Suppressor macrophage (primary cell): ENCODE measurements at places on chromosomes 4 and X.

- no peak for DNase-seq
These were observed 204.8 kb downstream of the TRAM1L1 start for GRCh38 chr4:116880625-116881024.

GRCh38 chr4:182938205-182938645 lies 21.0 kb upstream of the DCTD start:
- peak; percentile 87 for DNase-seq

DNA sequence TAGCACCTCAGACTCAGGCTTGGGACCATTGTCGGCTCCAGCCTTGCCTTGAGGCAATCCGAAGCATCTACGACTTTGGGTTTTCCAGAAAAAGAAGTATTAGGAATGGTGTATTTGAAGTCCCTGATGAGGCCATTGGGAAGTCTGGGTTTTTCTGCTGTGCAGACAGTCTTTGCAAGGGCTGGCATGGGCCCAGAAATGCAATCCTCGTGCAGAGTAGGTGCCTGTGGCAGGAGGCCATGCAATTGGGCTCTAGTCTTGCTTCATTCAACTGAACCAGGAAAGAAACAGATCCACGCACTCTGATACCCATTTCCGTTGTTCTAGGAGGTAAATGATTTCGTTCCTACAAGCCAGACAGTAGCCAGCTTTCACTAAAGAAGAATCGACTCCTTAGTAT lies 12.4 kb downstream of the ZFP92 start:
- peak; percentile 62 for DNase-seq

GRCh38 chr4:6781561-6781960 lies 966 bp upstream of the KIAA0232 start:
- no peak for DNase-seq

DNA sequence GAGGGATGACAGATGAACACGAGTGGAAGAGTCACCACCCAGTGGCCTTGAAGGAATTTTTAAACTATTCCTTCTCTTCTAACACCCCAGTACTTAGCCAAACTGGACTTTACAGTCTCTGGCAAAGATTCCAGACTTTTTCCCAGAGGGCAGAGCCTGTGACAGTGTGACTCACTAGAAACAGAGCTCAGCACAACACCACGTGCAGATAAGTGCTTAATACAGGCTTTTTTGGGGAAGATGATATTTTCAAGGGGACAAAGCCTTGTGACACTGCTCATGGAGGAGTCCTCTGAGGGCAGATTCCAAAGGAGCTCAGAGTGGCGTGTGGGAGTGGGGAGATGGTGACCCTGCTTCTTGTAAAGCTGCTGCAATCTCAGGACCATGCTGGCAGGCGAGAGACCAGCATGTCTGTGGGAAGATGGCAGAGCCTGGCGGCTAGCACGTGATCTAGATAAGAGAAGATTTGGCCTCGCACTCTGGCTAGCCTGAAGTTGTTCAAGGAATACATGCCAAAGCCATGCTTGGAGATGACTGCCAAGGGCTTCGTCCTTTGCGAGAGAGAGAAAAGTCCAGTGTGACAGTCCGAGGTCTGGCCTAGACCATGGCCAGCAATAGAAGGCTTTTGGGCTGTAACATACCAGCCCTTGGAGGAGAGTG lies 2.4 kb downstream of the RAB33A start:
- DNase-seq: peak; percentile 76

GRCh38 chr4:11421116-11421515 lies 7.6 kb downstream of the HS3ST1 start:
- no peak for DNase-seq

DNA sequence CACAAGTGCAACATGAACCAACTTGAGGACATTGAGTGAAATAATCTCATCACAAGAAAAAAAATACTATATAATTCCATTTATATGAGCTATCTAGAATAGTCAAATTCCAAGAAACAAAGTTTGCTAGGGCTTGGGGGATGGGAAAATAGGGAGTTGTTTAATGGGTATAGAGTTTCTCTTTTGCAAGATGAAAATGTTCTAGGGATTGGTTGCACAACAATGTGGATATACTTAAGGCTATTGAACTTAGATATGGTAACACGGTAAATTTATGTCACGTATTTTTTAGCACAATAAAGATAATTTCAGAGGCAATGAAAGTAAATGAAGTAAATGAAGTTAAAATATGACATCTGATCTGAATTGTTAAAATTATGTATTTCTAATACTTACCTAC lies 7.9 kb downstream of the MFSD8 start:
- no peak for DNase-seq

DNA sequence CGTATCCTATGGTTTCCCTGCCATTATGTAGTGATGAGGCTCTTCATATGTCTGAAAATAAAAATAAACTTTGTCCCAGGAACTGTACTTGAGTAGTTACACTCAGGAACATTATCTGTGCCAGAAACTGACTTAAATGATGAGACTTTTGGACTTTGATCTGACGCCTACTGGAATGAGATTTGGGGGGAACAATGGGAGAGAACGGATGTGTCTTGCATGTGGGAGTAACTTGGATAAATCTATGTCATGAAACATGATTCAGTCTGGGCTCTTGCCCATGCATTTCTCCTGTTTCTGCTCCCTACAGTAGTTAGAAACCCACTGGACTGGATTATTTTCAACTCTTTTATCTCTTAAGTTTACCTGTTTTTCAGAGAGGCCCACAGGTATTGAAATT lies 2351.4 kb downstream of the PCDH7 start:
- DNase-seq: no peak

- no peak for DNase-seq
These were observed 72.1 kb upstream of the GC start for GRCh38 chr4:71855944-71856343.

- no peak for DNase-seq
These were observed 208.7 kb upstream of the KLF3 start for GRCh38 chr4:38455092-38455862.

DNA sequence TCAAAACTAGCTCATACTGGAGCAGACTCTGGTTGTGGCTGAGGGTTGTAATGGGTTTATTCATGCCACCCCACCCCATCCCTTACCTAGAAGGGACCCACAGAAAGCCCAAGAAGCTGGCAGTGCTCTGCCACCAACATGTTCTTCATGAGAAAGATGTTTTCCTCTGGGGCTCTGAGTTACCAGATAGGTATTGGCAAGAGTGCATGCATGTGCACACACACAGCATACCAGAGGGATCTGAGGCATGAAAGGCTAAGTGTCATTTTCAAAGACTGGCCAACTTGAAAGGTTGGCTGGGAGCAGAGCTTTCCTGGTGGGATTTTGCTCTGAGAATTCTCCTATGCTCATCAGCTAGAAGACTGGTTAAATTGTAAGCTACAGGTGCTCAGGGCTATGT lies 65.2 kb downstream of the PHOX2B start:
- DNase-seq: no peak

DNA sequence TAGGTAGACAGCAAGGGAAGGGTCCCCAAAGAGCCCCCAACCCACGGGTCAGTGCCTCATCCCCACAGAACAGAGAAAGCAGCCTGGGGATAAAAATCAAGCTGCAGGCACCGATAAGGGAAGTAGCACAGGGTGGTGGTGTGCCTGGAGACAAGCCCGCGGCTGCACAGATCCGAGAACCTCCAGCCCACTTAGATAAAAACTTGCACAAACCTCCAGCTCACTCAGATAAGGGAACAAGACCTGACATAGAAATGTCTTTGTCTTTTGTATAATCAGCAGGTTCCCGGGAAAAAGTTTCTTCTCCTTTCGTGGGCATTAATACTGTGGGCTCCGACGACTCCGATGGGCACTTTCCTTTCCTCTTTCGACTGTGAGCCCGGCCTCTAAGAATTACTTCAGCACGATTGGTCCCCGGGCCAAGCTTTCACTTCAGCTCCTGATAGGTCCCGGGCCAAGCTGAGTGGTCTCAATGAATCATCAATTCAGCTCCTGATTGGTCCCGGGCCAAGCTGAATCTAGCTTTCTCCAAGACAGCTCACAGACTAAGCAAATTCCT lies 32.4 kb downstream of the PRDX4 start:
- peak; percentile 84 for DNase-seq

- DNase-seq: no peak
These were observed 99.1 kb upstream of the USP38 start for GRCh38 chr4:143085659-143086058.

- no peak for DNase-seq
These were observed 25.8 kb downstream of the PDGFRA start for GRCh38 chr4:54254915-54255246.

GRCh38 chr4:107083-107443 lies 17.2 kb upstream of the ZNF718 start:
- no peak for DNase-seq

- peak; percentile 74 for DNase-seq
These were observed 107.5 kb upstream of the ACSL4 start for GRCh38 chrX:109840585-109840984.

GRCh38 chrX:134692990-134693389 lies 34.7 kb upstream of the PLAC1 start:
- DNase-seq: no peak

- DNase-seq: no peak
These were observed 30.5 kb downstream of the FGFRL1 start for GRCh38 chr4:1041936-1042330.

DNA sequence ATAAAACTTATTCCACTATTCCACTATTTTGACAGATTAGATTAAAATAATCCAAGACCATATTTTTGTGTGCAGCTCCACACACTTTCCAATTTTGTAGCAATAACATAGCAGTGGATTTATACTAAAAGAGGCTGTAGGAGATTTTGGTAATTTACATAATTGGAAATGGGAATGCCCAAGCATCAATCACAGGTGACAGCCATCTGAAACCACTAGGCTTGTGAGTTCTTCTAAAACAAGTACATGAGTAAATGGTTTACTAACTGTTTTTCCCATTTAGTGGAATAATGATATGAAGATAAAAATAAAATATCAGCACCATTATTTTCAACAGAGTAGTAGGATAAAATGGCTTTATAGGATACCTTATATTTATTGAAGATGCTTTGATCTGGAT lies 4.4 kb downstream of the ANK2 start:
- no peak for DNase-seq

GRCh38 chr4:8589336-8589735 lies 3.2 kb upstream of the CPZ start:
- DNase-seq: no peak

- DNase-seq: no peak
These were observed 56.6 kb downstream of the ZNF827 start for GRCh38 chr4:145881989-145882388.

GRCh38 chrX:114101081-114101480 lies 482.8 kb upstream of the HTR2C start:
- DNase-seq: peak; percentile 7

GRCh38 chr4:2767705-2768074 lies 11.6 kb upstream of the TNIP2 start:
- no peak for DNase-seq

- no peak for DNase-seq
These were observed 21.2 kb upstream of the SLC25A31 start for GRCh38 chr4:127708985-127709384.

DNA sequence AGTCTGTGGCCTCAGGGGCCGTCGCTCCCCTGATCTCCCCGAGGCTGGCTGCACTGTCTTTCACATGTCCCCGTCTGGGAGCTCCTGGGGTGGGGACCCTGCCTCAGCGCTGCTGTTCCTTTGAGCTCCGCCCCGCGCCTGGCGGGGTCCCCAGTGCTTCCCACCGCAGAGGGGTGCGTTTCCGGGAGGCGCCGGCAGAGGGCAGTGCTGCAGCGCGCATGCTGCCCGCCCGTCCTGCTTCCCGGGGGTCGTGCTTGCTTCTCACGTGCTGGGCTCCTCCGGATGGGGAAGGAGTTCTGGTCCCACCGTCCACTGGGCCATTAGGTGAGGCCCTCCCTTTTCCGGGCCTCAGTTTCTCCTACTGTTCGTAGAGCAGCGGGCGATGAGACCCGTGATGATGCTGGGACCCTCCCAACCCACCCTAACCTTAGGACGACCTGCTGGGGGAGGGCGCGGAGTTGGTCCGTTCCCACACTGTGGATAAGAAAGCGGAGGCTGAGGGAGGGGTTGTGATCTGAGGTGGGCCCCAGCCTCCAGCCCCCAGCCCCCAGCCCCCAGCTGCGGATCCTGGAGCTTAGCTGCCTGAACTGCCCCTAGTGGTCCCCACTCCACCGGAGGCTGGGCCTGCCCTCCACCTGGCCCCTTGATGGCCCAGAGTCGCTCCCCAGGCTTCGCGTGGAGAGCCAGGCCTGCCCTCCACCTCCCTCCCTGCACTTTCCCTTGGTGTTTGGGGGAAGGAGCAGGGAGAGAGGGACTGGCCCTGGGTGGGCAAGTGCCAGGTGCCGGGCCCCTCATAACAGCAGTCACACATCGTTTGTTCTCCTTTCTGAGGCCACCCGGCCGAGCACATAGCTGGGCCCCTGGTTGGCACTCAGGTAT lies 15.3 kb downstream of the CPZ start:
- DNase-seq: peak; percentile 30

- DNase-seq: no peak
These were observed 457.4 kb downstream of the IL1RAPL1 start for GRCh38 chrX:29044423-29045184.

- no peak for DNase-seq
These were observed at the start of gene MAGEA4 for GRCh38 chrX:151912780-151913179. Gene MAGEA4 (plus strand): TSS chrX:151912889. CDS start chrX:151923665, 10,776 bp downstream.

GRCh38 chrX:107826238-107827029 lies 768 bp downstream of the MID2 start:
- peak; percentile 54 for DNase-seq

GRCh38 chr4:37978248-37978924 lies 18.2 kb downstream of the PTTG2 start:
- DNase-seq: peak; percentile 61

DNA sequence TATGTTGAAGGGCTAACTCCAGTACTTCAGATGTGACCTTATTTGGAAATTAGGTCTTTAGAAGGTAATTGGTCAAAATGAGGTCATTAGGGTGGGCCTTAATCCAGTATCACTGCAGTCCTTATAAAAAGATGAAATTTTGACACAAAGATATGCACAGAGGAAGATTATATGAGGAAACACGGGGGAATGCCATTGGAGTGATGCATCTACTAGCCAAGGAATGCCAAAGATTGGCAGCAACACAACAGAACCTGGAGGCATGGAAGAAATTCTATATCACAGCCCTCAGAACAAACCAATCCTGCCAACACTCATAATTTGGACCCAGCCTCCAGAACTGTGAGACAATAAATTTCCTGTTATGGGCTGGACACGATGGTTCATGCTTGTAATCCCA lies 17.6 kb downstream of the TRIM61 start:
- no peak for DNase-seq

DNA sequence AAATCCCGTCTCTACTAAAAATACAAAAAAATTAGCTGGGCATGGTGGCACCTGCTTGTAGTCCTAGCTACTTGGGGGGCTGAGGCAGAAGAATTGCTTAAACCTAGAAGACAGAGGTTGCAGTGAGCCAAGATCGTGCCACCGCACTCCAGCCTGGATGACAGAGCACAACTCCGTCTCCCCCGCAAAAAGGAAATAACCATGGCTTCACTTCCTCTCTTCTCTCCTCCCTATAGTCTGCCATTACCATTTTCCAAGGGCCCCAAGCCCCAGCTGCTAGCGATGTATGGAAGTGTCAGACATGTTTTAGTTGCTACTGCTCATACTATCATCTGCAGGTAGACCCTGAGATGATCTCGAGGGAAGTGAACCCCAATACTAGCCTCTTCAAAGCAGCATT lies 177.3 kb upstream of the FAM9B start:
- DNase-seq: no peak
